Iris pigment epithelial cell (primary cell): ENCODE measurements at places on chromosomes 13 and 19.

- DNase-seq: no peak
Observed at GRCh38 chr19:19487077-19487949, 28.0 kb downstream of the TSSK6 start.

DNA sequence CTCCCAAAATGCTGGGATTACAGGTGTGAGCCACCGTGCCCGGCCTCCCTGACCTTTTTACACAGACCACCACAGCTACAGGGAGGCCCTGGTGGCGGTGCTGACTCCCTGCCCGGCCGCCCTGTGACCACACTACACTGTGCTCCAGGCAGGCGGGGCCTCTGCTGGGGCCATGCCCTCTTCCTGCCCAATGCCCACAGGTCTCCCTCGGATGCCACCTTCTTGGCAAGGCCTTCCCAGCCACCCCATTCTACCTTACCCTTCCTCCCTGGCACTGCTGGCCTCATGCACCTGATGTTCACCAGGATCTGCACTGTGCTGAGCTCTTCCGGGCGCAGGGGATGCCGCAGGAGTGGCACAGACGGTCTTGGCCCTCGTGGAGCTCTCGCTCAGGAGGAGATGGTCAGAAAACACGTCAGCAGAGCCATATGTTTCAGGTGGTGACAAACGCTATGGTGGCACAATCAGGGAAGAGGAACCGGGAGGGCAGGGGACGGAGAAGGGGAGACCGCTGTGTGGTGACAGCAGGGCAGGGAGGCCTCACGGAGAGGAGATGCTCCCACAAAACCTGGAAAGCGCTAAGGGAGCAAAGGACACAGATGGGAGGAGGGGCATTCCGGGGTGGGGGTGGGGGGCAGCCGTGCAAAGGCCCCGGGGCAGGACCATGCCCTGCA is 4.1 kb downstream of the PIP5K1C start:
- DNase-seq: no peak

- DNase-seq: no peak
Observed at GRCh38 chr13:93614776-93615175, 388.2 kb downstream of the GPC6 start.

DNA sequence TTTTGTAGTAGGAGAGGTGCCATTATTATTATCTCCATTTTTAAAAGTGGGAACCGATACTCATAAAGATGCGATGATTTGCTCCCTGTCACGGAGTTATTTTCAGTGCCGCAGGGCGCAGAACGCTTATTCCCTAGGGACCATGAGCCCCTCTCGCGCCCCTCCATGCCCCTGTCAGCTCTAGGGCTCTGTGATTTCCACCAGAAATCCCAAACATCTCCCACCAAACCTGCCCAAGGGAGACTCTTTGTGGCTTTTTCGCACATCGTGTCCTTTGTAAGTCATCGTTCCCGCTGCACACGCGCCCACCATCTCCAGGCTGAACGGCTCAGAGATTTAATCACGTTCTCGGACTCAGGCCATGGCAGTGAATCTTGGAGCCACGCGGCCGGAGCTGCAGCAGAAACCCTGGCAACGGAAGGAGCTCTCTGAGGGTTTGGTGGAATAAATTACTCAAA is 105.1 kb downstream of the DNAJC15 start:
- DNase-seq: no peak

DNA sequence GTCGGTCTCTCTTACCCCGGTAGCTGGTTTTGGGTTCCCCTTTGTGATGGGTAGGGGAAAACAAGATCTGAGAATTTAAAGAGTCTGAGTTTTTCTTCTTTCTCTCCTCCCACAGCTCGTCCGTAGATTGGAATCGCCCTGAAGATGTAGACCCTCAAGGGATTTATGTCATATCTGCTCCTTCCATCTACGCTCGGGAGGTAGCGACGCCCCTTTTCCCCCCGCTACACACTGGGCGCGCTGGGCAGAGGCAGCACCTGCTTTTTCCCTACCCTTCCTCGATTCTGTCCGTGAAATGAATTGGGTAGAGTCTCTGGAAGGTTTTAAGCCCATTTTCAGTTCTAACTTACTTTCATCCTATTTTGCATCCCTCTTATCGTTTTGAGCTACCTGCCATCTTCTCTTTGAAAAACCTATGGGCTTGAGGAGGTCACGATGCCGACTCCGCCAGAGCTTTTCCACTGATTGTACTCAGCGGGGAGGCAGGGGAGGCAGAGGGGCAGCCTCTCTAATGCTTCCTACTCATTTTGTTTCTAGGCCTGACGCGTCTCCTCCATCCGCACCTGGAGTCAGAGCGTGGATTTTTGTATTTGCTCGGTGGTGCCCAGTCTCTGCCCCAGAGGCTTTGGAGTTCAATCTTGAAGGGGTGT is 7.1 kb upstream of the SELENOV start:
- no peak for DNase-seq

DNA sequence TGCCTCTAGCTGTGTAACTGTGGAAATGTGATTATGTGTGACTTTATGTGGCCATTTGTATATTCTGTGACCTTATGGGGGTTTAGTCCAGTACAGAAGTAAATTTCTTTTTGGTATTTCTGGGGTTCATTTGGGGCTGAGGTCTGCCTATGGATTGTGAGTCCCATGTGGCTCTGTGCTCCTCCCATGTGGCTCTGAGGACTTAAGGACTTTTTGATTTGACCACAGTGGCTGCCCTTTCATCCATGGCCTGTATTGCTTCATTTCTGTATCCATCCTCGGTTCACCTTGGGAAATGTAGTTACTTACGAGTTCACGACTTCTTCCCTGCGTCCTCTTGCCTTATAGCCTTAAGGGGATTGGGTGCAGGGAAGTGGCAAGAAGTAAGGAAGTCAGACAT is 1.0 kb downstream of the ZNF420 start:
- no peak for DNase-seq

- DNase-seq: no peak
Observed at GRCh38 chr13:53159431-53159830, 130.8 kb downstream of the OLFM4 start.

GRCh38 chr13:51317262-51317661 is 22.2 kb upstream of the SERPINE3 start:
- peak; percentile 30 for DNase-seq

DNA sequence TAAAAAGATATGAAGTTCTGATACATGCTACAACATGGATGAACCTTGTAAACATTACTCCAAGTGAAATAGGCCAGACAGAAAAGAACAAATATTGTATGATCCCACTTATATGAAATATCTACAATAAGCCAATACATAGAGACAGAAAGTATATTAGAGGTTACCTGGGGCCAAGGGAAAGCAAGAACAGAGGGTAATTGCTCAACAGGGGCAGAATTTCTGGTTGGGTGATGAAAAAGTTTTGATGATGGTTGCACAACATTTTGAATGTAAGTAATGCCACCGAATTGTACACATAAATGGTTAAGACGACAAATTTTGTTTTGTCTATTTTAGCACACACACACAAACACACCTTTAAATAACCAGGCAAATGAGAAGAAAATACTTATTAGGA is 268.4 kb downstream of the FOXO1 start:
- no peak for DNase-seq

GRCh38 chr13:98273824-98274742 is 97.0 kb upstream of the RNF113B start:
- DNase-seq: no peak

GRCh38 chr13:50581586-50582196 is 261.8 kb downstream of the DLEU7 start:
- no peak for DNase-seq

- DNase-seq: peak; percentile 97
Observed at GRCh38 chr13:94112227-94112626, 367.3 kb downstream of the DCT start.

DNA sequence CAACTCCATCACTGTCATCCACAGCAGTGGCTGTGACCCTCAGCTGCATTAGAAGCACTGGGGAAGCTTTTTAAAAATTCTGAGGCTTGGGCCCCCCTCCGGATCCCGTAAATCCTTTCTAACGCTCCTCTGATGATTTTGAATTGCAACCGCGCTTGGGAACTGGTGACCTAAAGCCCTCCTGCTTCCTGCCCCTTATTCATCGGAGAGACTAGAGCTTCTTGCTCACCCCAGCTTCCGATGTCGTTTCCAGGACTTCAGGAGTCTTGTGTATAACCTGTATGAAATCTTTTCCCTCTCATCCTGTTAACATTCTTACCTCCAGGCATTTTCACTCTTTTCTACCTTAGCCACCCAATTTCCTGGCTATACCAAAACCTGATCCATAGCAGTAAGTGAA is 14.8 kb downstream of the ZAR1L start:
- DNase-seq: no peak

GRCh38 chr13:24281188-24282008 is 28.0 kb upstream of the C1QTNF9 start:
- no peak for DNase-seq

- DNase-seq: no peak
Observed at GRCh38 chr19:50204811-50205675, 1.6 kb downstream of the MYH14 start.

- DNase-seq: no peak
Observed at GRCh38 chr19:43489310-43489709, 15.2 kb downstream of the PHLDB3 start.

- peak; percentile 24 for DNase-seq
Observed at GRCh38 chr13:99614465-99614885, 113.2 kb downstream of the TM9SF2 start.

DNA sequence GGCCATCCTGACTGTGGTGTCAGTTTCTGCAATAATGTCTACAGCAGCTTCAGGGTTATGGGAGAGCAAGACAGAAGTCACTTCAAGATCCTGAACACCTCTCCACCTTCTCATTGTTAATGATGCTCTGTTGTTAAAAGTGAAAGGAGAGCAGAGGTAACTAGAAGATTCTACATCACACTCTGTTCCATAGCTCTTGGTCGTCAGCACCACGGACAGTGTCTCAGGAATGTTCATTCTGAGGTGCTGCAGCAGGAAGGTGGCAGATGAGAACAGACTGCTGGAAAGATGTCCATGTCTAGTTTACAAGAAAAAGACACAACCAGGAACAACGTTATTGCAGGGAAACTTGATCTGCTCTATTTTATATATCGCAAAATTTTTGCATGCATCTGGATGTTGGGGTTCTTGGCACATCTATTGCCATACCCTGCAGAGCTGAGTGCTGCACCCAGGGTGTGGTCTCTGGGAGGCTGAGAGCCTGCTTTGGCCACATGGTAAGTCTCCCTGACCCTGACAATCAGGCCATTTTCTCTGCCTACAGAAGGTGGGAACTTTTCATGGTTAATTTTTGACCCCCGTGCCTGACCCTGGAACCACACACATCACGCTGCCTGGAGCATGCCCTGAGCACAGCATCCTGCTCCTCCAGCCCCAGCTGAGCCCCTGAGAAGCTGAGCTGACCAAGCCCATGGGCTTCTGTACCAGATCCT is 12.7 kb downstream of the CEACAM21 start:
- DNase-seq: peak; percentile 42

- no peak for DNase-seq
Observed at GRCh38 chr13:84686973-84687372, 804.7 kb upstream of the SLITRK1 start.

DNA sequence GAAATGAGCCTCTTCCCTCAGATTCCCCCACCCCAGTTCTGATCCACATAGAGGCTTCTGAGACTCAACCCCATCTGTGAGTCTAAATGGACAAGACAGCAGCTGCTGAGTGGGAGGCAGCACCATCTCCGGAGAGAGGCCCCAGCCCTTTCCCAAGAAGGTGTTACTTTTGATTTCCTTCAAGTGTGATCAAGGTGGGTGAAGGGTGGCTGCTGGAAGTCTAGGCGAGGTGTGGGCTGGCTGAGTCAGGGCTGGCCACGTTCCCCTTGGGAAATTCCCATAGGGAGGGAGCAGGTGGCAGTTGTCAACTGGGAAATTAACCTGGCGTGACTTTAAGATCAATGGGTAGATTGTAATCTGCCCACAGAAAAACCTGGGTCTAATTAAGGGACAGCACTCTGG is 148.0 kb downstream of the FOXO1 start:
- no peak for DNase-seq

GRCh38 chr19:1718420-1719291 is 34.6 kb upstream of the ONECUT3 start:
- no peak for DNase-seq

GRCh38 chr13:110430391-110431336 is 123.6 kb downstream of the COL4A2 start:
- no peak for DNase-seq

DNA sequence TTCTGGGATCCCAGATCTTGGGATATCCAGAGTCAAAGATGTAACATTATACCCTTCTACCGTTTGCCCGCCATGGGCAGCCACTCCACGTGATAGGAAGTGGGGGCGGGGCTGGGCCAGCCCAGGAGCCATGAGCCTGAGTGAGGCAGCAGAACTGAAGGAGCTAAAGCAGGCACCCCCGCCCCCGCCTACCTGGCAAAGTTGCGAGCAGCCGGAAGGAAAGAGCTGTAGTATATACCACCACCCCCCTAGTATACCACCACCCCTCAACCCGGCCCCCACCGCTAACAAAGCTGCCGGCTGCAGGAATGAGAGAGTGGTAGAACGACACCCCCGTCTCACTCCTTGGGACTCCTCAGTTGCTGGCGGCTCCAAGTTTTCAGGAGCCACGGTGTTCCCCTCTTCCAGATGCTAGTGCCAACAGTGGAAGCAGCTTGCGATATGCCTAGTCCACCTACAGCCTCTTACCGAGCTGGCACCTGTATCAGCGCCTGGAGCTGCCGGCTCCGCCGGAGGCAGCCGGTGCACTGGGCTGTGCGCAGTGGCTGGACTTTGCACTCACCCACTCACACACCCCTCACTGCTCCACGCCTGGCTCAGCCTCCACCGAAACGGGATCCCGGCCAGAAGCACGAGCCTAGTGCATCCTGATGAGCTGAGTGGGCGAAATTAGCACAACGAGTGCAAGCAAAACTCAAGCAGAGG is 230.7 kb upstream of the PRR20A start:
- DNase-seq: no peak

DNA sequence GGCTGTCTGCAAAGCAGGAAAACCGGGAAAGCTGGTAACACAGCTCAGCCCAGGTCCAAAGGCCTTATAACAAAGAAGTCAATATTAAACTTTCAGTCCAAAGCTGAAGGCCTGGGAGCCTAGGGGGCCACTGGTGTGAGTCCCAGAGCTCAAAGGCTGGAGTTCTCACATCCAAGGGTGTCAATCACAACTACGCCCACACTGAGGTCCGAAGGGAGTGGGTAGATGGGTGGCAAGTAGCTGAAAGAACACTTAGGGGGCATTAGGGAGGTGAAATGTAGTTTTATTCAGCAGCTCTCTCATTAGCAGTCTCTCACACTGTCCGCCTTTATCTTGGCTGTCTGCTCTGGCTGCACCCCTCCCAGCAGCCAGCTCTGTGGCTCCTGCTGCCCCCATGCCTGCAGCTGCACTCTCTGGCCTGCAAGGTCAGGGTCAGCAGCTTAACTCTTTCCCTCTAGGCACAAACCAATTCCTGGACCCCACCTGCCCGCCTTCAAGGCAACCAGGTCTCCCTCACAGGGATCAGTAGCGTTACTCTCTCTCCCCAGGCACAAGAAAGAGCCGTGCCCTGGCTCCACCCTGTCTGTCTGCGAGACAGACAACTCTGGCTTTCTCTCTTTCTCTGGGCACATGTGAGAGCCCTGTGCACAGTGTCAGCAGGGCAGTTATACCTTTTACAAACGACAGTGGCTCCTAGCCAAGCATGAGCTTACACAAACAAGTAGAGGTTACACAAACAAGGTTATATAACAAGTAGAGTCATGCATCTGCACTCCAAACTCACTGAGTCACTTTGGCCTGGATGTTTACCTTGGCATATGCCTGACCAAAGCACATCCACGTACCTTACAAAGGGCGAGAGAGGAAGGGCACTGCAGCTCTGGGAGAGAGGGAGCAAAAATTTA is 249.4 kb upstream of the PCDH20 start:
- DNase-seq: peak; percentile 15
